ENCODE measurements at places on chromosomes 7 and 10. TPM values are rescaled to one million over a fixed set of nuclear protein-coding genes. Genes with fewer than 3 reads are reported as not detected.

GOT1 gene
- 443 TPM for total RNA-seq

- DNase-seq, result no peak
Observed at GRCh38 chr7:4436361-4436895, 245.7 kb upstream of the FOXK1 start.

- DNase-seq, result peak; percentile 64
Observed at GRCh38 chr10:13658871-13659685, 72.3 kb downstream of the PRPF18 start.

HOXA13 gene
- total RNA-seq, result not detected

GRCh38 chr7:129951226-129952085 lies 1.3 kb downstream of the UBE2H start:
- DNase-seq, result no peak

DNA sequence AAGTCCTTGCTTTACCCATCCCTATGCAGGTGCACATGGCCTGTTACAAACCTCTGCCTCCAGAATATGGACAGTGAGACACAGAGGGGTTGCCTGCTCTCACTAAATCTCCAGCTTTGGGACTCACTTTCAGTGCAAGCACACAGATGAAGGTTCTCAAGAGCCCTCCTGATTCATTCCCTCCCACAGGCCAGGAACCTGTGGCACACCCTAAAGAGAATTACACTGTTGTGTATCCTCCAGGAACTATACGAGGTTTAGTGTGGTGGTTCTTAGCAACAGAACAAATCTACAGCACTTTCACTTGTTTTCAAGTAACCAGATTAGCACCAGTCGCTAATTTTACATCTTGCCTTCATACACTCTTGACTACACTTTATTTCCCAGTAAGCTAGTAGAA lies 192.3 kb downstream of the PLXNA4 start:
- DNase-seq, result no peak

DNA sequence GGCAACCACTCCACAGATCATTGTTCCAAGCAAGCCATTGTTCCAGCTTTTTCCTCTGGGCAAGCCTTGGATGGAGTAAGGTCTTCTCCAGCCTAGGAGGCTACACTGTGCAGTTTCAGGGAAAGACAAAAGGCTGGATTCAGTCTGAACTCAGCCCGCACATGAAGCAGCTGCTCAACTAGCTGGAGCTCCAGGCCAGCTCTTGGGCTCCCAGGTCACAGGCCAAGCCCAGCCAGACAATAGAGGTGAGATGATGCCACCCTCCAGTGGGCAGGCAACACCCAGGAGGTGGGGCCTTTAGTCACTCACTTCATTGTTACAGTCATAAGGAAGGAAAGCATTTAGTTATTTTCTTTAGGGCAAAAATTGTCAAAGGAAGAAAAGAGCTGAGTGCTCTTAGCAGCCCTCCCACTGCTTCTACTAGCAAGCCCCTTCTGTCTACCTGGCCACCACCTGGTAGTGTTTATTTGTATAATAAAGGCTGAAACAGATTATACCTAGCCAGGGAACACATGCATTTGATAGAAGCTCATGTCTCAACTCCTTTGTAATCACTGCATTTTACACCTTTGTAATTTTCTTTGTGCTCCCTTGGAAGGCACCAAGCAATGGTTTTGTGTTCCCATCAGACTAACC lies 253.4 kb downstream of the WDR11 start:
- no peak for DNase-seq

CPA1 gene
- not detected for total RNA-seq

LRRN3 gene
- total RNA-seq, result 66.7 TPM

DNA sequence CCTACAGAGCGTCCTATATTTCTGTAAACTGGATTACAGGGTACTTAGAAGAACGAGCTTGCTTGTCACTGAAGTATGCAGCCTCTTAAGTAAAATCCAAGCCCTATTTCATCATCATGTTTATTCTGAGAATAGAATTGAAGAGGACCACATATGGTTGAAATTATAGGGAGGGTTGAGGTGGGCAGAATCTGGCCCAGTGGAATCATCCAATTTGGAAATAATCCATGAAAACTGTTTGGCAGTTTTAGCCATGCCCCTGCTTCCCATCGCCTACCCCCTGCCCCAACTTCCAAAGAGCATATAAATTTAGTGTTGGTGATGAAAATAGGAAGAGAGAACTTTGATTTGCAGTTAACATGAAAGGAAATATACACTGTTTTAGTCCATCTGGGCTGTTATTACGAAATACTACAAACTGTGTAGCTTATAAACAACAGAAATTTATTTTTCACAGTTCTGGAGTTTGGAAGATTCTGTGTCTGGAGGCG lies 150.4 kb downstream of the PRKG1 start:
- no peak for DNase-seq

DNA sequence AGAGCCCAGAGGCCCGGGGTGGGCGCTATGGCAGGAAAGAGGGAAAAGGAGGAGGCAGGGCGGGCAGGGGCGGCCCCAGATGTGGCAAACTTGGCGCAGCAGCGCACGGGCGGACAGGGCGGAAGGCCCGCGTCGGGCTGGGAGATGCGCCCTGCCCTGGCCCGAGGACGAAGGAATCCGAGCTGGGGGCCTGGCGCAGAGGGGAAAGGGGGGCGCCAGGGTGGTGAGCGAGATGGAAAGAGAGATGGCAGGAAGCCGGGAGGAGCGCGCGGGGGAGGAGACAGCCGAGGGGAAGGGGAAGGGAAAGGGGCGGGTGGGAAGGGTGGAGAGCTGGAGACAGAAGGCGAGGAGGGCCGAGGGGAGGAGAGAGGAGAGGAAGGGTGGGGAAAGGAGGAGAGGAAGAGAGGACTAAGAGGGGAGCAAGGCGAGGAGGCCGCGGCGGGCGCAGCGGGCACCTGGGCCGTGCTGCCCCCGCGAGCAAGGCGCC lies at the start of gene MARVELD1:
Gene MARVELD1 (plus strand): TSS at position 392 of the 487 bp plus-strand sequence. CDS start 147 bp downstream, outside the sequence.
- peak; percentile 77 for DNase-seq

GNGT1 gene
- not detected for total RNA-seq

EVX1 gene
- not detected for total RNA-seq

DNA sequence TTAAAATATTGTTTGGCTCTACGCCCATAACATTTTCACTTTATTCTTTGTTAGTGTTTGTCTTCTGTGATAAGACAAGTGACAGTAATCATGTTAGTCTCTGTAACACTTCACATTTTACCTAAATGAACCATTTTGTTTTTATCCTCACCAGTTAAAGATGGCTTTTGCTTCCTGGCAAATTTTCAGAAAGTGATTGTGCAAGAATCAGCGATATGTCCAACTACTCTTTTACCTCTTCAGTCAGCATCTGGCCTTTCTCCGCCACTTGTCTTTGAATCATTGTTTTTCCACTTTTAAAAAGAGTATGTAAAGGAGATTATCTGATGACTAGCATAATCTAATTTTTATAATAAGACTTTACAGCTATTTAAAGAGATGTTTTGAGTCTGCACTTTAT lies 3.5 kb downstream of the DGKB start:
- no peak for DNase-seq

DNA sequence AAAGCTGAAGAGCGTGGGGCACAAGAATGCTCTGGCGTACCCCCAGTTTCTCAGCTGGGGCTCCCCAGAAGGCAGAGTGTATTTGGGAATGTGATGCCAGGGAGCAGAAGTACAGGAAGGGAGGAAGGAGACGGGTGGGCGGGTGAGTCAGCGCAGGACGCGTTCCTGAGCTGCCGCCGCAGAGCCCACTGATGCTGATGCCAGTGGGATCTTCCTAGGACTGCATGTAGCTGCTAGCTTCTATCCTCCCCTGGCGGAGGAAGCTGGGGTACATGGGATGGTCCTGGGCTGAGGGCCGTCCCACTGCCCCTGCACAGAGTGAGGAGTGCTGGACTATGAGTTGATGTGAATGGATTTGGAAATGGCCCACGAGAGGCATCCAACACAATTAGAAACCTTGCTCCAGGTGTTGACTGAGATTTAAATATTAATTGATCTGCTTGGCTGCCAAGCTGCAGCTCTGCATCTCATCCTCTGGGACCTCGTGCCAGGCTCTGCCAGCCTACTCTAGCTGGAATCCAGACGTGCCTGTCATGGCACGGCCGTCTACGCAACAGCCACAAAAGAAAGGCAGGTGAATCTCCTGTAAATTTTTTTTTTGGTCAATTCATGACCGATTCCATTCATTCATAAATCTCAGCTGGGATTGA lies 66.2 kb upstream of the RHEB start:
- DNase-seq, result no peak

DNA sequence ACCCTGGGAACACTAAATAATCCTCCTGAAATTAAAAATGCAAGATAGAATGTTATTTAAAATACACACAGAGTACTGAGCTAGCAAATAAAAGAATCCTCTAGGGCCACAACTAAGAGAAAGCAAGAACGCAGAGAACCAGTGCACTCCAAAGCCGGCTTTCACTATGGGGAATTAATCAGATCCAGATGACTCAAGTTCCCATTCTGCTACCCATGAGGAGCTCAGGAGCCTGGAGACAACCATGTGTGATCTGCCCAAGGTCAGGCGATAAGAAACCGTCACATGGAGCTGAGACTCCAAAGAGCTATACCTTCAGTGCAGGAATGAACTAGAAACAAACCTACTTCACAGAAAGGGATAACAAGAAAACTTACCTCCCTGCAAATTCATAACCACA lies 19.5 kb upstream of the CYREN start:
- no peak for DNase-seq

GRCh38 chr7:134089446-134089845 lies 37.7 kb upstream of the LRGUK start:
- DNase-seq, result no peak

- peak; percentile 47 for DNase-seq
Observed at GRCh38 chr7:51129527-51130472, 186.8 kb downstream of the COBL start.

COL17A1 gene
- total RNA-seq, result 0.26 TPM

LRRC4 gene
- 2.9 TPM for total RNA-seq

C10orf62 gene
- total RNA-seq, result 0.67 TPM

DNA sequence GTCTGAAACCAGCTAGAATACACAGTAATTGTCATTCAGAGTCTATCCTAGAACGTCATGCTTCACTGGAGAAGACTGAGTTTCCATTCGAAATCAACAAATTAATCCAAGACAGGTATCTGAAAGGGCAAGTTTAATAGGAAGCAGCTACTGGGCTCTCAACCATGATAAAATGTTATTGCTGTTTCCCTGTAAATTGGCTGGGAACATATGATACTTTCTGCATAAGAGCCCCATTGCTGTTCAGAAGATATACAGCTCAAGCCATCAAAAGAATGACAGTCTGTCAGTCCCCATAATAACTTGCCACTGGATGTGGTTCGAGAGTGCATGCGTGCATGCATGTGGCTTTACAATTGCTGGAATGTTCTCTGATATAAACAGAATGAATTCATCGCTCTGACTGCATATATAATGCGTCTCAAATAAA lies 129.0 kb downstream of the HIBADH start:
- no peak for DNase-seq

DNA sequence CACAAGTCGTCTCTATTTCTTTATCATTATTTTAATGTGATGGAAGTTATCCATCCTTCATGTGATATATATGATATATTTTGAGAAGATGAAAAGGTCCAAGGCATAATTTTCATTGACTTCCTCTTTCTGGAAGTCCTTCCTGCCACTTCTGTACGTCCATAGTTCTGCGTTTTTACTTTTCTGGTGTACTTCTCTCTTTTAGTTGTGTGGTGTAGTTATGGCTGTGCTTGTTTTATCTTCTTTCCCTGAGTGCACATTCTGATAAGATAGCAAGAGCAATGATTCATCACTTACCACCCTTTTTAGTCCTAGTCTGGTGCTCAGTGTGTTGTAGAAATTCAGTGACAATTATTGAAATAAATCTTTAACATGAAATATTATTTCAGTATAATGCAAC lies 231.3 kb upstream of the FERD3L start:
- no peak for DNase-seq

- DNase-seq, result no peak
Observed at GRCh38 chr7:74527842-74528241, 74.1 kb downstream of the GTF2IRD1 start.

GRCh38 chr7:2146676-2147472 lies 85.9 kb downstream of the MAD1L1 start:
- DNase-seq, result no peak

DNA sequence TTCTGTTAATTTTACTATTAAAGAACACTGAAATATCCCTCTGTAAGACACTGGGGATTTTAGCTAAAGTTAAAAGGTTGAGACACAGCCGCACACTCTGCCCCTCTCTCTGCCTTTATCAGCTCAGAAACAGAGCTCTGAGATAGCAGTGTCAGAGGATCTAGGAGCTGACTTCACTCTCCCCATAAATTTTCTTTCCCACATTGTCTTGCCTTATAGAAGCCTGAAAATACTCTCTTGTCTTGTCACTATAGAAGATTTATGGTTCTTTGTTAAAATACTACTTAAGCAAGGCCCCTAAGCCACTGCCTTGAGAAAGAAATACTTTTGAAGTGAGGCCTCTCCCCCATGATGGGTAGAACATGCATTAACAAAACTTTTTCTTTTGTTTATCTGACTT lies 105.7 kb upstream of the C10orf90 start:
- no peak for DNase-seq

PRLHR gene
- total RNA-seq, result not detected

DNA sequence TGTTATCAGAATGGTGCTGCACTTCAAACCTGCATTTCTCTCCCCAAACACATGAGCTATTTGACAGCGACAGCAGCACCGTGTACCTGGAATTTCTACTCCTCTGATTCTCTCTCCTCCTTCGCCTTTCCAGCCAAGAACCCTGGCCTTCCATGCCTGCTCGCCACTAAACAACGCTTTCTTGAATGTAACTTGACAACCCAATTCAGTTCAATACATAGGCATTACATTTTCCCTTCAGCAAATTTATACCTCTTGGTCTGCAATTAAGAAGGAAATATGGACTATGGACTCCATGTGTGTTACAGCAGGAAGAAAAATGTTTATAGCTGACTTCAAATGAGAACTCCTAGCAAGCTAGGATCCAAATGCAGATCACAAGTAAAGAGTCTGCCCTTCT lies 162.6 kb upstream of the AUTS2 start:
- DNase-seq, result no peak

GRCh38 chr7:138684340-138684739 lies 16.8 kb downstream of the SVOPL start:
- DNase-seq, result no peak

GRCh38 chr7:2417981-2418481 lies 14.6 kb downstream of the CHST12 start:
- peak; percentile 69 for DNase-seq

- DNase-seq, result no peak
Observed at GRCh38 chr10:67903581-67903980, 19.1 kb downstream of the SIRT1 start.

NRP1 gene
- total RNA-seq, result 54.6 TPM
